Stimulated activated CD4-positive, alpha-beta T cell treated with anti-CD3 and anti-CD28 coated beads, Interleukin-15, amount 100 ng/mL, for 1 hour (primary cell): ENCODE measurements at places on chromosomes 7 and 10.

DNA sequence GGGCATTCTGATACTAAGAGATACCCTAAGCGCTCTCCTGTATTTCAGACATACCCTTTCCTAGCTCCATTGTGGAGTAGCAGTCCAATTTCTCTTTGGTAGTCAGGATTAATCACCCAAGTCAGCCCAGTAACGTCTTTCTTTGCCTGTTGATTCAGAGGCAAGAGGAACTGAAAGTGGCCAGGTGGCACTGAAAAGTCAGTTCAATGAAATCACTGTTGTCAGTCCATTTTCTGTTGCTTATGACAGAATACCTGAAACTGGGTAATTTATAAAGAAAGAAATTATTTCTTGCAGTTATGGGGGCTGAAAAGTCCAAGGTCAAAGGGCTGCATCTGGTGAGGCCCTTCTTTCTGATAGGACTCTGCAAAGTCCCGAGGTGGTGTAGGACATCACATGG, 40.2 kb downstream of the ANKRD61 start:
- DNase-seq, result no peak

- no peak for DNase-seq
These were observed 30.3 kb upstream of the JAKMIP3 start for GRCh38 chr10:132035476-132035875.

GRCh38 chr7:101885597-101885955, 68.2 kb downstream of the CUX1 start:
- no peak for DNase-seq

GRCh38 chr7:29030781-29031275, 72.7 kb upstream of the TRIL start:
- no peak for DNase-seq

DNA sequence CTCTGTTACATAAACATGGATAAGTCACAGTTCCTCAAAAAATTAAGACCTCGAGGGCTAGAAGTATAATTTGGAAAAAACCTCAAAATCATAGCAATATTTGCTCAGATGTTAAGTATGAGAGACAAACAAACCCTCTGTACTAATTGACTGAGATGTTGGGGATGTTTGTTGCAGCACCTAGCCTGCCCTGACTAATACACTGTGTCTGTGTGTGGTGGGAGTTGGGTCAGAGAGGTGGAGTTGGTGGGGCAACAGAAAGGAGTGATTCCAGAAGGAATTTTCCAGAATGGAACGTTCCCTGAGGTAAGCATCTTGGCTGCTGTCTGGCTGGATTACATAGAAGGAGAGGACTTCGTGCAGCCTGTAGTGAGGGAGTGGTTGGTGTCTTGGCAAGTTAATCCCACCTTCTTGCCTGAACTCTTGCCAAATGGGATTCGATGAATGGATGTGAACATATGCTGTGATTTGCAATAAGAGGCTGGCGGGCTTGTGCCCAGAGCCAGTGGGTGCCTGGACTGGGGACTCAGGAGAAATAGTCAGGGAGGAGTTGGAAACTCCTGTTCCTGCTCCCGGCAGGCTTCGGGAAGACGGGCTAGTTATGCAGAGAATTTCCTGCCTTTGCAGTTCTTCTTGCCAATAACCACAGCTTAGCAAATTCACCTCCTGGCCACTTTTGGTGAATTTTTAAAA, 9.3 kb upstream of the FAM180A start:
- no peak for DNase-seq

GRCh38 chr7:105880571-105881330, 4.4 kb upstream of the ATXN7L1 start:
- no peak for DNase-seq

DNA sequence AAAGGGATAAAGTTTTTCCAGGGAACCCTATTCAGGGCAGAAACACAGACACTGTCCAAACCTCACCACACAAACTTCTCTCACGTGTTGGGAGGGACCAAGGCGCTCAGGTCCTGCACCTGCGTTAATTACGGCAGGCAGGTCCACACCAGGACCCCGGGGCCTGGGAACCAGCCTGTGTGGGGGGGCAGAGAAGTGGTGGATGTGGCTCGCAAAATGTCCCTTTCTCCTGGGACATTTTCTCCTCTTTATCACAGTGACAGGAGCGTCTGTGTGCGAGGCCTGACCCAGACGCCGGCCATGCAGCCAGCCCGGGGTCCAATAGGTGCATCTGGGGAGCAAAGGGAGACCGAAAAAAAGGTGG, 73.4 kb upstream of the ZNF722 start:
- DNase-seq, result no peak

DNA sequence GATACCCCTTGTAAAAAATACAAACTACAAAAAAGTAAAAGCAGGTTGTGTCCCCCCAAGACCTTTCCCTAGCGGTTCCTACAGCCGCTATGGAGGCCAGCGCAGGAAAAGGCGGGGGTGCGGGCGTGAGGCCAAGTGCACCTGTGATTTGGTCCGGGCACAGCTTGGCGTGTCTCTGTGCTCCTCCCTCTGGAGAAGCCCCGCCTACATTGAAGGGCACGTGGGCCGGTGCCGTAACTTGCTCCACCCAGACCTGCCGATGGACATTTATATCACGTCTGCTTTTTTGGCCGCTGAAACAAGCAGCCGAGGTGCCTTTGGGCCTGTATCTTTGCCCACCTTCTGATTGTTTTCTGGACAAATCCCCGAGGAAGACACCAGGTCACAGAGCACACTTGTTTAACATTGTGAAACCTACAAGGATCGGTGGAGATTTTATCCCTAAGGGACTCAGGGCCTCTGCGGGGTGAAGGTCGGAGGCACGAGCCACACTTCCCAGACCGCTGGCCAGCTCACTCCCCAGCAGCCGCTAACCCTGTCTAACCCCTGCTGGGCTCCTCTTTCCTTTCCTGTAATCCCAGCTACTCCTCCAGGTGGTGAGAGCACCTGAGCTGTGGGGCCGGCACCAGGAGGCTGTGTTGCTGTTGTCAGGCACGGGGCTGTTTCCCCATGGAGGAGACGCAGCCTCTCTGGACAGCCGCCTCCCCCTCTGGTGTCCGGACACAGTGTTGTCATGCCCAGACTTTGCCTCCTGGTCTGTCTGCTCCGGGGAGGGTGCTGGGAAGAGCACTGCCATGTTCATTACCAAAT, 18.8 kb upstream of the INPP5A start:
- DNase-seq, result no peak

- no peak for DNase-seq
These were observed 77.8 kb upstream of the SH2B2 start for GRCh38 chr7:102208826-102209225.

DNA sequence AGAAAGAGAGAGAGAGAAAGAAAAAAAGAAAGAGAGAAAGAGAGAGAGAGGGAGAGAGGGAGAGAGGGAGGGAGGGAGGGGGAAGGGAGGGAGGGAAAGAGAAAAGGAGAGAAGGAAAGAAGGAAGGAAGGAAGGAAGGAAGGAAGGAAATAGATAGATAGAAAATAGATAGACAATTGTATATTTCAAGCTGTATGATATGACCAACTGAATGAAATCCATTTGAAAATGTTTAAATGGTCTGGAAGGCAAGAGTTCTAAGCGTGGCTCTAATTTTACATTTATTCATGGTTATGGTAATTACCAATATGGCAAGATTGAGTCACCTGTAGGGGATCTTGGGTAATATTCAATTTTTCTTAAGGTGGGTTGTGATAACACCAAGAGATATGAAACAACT, 24.4 kb upstream of the CTAGE4 start:
- no peak for DNase-seq

- no peak for DNase-seq
These were observed 158.8 kb downstream of the TWIST1 start for GRCh38 chr7:18958627-18959026.

DNA sequence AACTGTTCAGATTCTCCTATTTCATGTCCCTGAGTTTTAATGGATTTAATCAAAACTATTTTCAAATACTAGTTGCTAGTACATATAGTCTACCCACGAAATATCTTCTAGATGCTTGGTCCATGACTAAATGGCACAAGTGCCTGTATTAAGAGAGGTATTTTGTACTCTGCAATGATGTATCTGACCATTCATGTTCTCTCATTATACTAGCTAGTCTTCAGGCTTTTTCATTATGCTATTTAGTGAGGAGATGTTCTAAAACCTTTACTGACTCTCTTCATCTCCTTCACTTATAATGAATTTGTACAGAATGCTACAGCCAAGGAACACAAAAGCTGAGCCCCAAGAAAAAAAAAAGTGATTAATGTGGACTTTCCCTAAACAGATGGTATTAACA, 222.5 kb downstream of the AHR start:
- no peak for DNase-seq

DNA sequence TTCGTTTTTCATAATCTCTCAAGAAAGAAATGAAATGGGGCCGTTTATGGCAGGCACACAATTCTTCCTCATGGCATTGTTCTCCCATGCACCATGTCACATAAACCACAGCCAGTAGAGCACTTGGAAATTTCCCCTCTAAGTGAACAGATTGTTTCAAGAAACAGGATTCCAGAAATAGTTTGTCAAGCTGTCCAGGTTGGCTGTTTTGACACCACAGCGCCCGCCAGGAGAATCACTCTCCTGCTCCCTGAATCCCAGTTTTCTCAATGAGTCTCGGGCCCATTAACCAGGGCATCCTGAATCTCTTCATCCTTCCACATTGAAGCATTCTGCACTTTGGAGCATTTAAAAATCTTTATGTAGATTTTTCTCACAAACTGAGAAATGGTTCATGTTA, 172.2 kb upstream of the NEBL start:
- no peak for DNase-seq

- no peak for DNase-seq
These were observed 9.5 kb upstream of the RBM20 start for GRCh38 chr10:110634527-110635209.

DNA sequence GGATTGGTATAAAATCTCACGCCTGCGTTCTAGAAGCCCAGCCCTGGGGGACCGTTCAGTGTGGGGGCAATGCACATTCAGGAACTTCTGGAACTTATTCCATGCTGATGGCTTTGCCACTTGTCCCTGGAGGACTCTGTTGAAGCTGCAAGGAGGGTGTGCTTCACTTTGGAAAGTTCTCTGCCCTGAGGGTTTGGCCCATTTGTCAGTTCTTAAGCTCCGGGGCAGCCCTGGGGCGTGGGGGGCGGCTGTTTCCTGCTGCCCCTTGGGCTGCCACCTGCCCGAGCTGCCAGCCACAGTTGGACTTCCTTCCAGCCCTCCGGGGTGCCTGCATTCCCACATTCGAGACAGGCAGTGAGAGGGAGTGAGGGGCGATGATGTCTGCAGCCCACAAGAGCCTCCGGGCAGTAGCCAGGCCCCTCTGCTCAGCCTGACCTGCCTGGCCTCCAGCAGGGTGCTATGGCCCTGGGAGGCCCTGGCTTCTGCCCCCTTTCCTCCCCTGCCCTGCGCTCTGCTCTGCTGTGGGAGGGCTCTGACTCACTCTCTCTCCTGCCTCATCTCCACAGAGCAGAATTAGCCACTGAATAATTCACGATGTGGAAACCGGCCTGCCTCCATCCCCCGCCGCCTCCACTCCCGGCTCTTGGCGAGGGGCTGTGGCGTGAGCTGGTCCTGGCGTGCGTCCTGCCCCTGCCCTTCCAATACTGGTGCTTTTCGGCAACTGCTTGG, 1.9 kb downstream of the TTYH3 start:
- DNase-seq, result no peak

GRCh38 chr7:55189146-55189766, 170.4 kb downstream of the EGFR start:
- no peak for DNase-seq

DNA sequence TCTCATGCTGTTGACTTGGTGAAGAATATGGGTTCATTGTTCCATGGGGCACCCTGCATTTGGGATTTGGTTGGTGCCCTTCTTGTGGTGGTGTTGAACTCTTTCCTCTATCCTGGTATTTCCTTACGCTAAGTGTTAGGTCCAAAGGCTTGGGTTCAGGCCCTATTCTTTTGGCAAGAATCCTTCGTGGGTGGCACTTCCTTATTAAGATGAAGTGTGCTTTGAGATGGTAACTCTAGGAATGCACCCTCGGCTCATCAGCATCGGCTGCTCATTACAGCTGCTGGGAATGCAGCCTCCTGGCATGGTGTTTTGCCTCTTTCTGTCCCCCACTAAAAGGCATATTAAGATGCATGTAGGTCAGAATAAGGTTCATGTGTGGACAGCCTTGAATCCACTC, 380.7 kb downstream of the RPS24 start:
- DNase-seq, result no peak

DNA sequence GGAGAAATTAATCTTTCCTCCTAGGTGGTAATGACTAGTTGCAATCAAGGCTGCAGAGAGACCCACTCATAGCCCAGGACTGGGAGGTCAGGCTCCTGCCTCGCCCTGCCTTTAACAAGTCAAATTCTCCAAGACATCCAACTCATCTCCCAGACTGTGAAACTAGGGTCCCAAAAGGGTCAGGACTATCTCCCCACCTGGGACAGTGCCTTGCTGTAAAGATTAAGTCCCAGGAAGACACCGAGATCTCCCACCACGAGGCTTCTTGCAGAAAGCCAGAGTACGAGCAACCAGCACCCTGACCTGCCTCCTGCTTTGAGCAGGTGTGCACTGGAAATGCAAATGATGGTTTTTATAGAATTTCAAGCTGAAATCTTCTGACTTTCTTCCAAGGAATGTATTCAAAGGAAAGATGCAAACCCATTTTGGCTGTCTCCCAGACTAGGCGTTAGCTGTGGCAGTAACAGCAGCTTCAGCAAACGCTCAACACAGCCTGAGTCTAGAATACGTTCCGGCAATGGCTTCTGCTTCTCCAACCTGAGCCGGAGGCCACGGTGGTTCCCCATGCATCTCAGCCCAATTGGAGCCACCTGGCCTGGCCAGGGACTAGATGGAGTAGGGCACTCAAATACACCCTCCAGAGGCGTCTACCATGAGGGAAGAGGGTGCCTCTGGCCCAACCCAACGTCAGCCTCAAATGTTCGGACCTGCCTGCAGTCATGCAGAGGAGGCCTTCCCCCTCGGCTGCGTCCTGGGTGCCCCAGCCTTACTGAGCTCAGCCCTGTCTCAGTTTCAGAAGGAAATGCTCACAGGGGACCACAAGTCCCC, 170.4 kb downstream of the PRKAG2 start:
- no peak for DNase-seq

GRCh38 chr7:107643407-107643806, 17.2 kb upstream of the SLC26A4 start:
- DNase-seq, result no peak

DNA sequence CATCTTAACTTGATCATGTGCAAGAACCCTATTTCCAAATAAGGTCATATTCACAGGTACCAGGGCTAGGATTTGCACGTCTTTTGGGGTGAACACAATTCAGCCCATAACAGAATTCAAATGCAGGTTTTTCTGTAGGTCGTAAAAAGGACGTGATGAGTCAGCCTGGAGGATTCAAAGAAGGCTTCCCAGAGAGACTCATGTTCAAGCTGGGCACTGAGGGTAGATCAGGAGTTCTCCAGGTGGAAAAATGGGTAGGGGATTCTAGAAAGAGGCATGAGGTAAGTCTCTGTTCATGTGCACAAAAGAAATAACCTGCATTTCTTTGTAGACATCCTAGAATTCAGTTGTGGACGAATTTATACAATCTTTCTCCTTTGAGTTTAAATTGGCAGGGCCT, 160.4 kb downstream of the RPS24 start:
- DNase-seq, result no peak

DNA sequence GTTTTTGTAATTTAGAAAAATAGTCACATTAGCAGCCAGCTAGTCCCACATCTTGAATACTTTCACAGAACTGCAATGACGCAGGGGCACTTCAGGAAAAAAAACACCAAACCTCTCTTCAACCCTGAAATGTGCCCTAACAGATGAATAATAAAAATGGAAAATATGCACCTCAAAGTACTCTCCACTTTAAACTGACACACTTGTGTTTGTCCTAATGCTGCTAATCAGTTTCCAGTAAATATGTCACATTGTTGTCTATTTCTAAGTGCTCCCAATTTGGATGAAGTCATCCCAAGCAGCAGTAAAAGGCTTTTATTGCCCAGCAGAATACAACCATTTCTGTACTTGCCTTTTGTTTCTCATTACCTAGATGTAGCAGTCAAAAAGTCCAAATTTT, 86.7 kb downstream of the PARD3 start:
- no peak for DNase-seq
